ENCODE measurements at places on chromosomes 2 and 18.
A peak's percentile ranks its signal among the peaks of the same experiment; 100 is the strongest.

- DNase-seq, result no peak
Measured at GRCh38 chr18:60145776-60146175, 226.8 kb downstream of the MC4R start.

DNA sequence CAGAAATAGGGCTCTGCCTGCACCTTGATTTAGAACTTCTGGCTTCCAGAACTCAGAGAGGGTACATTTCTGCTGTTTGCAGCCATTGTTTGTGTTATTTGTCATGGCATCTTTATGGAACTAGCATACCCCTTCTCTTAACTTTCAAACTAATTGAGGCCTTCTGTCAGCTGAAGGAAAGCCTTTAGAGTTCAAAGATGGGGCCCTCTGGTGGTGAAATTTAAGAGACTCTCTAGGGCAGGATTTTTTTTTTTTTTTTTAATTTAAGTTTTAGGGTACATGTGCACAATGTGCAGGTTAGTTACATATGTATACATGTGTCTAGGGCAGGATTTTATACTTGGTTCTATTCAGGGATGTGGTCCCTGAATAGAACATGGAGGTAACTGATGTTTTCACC lies 260.6 kb upstream of the LINC00305 start:
- DNase-seq, result peak; percentile 17

GRCh38 chr18:23178661-23179081 lies 43.4 kb downstream of the CABLES1 start:
- no peak for DNase-seq

DNA sequence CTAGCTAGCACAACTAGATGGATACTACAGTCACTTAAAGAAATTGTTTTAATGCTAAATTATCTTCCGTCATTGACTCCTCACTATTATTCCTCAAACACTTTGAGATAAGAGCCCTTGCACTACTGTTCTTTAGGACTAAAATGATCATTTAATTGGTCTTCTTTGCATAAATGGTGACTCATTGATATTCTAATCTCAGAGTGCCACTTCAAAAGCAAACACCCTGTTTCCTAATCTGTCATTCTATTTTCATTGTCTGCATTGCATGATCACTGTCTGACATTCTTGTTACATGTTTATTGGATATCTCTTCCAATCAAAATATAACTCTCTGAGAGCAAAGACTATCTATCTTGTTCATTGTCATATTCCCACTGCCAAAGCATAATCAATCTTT lies 313.9 kb downstream of the EXOC6B start:
- DNase-seq, result no peak

DNA sequence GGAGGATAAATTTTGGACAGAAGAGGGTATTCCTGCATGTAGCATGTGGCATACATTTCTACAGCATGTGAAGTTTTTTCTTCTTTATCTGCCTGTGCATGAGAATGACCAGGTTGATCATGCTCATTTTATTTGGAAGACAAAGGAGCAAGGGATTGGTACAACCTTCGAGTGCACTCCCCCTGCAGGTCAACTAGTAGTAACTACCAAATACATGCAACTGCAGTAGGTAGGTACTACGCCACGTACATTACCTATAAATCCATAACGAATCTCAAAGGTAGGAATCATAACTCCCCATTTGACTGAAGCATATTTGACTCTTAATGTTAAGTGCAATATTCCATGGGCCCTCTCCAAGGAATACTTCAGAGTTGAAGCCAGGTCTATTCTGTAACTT lies 763.9 kb downstream of the TSN start:
- no peak for DNase-seq

GRCh38 chr2:239109928-239110545 lies 262.2 kb downstream of the TWIST2 start:
- DNase-seq, result no peak

DNA sequence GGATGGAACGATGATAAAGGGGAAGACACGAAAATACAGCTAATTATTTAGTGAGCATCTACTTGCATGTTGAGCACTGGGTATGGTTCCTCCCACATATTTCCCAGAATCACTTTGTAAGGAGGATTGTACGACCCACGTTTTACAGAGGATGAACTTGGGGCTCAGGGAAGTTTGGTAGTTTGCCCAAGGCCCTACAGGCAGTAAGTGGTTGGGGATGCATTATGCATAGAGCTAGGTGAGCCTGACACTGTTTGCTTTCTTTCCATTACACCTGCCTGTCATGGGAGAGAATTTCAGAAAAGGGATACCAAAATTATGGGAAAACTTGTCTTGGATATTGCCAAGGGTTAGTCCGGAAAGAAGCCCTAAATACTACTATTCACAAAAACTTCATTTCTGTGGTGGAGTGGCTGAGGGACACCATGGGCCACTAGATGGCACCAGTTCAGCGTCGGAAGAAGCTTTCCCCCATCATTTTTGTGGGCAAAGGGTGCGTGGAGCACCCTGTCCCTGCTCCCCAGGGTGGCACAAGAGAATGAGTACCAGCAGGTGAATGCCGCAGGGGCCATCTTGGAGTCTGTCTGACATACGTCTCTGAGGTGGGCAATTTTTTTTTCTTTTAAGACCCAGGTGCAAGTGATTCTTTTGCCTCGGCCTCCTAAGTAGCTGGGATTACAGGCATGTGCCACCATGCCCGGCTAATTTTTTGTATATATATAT lies 23.5 kb upstream of the C18orf32 start:
- DNase-seq, result no peak

DNA sequence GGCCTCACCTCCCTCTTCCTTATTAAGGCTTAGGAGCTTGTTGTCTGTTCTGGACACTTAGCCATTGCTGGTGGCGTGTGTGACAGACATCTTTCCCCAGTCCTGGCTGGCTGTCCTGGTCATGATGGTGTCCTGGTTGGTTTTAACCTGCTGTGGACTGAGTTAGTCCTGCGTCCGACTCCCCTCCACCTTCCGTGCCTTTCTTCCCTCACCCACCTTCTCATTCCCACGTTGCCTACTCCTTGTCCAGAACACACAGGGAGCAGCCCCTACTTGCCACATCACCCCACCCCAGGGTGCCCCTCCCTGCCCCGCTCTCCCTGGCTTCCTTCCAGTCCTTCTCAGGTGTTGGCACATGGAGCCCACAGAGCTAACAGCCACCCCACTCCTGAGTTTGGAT lies 9.5 kb downstream of the ANO7 start:
- DNase-seq, result no peak

- no peak for DNase-seq
Measured at GRCh38 chr18:33282709-33283333, 157.7 kb downstream of the CCDC178 start.

- no peak for DNase-seq
Measured at GRCh38 chr2:116513991-116514390, 1300.5 kb upstream of the DDX18 start.

DNA sequence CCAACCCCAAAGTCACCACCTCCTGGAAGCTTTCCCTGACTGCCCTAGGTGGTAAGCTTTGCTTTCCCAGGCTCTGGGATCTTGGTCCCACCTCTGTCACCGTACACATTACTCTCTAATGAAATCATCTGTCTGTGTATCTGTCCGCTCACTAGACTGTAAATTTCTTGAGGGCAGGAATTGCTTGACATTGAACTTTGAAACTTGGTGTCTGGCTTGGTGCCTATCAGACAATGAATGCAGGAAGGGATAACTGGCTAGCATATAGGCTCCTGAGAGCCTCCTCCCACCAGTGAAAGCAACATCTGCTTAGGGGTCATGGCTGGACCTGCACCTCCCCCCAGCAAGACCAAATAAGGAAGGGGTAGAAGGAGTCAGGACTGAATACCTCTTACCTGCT lies 155.7 kb downstream of the TNS1 start:
- DNase-seq, result no peak

DNA sequence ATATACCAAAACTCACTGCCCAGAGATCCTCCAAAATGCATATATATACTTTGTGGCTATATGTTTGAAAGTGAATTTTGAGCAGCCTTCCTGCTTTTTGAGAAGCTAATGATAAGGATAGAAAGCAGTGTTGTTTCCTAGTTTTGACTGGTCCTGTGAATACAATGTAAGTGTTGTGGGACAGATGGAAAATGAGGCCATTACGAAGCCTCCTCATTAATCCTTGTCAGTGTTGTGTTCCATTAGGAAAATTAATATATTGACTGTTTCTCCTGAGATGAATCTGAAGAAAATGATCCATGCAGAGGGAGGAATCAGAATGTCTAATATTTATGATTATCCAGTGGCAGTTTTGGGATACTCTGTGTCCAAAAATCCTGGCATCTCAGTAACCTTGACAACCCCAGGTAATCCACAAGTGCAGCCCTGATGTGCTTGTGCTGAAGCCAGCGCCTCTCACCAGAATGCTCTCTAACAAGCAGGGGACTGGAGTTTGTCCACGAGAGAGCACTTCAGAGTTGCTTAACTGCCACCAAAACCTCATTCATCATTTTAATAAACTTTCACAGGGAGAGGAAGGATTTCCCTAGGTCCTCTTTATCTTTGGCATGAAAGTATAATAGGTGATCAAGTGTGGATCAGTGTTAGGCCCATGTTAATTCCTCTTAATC lies 418.6 kb downstream of the CMPK2 start:
- no peak for DNase-seq

DNA sequence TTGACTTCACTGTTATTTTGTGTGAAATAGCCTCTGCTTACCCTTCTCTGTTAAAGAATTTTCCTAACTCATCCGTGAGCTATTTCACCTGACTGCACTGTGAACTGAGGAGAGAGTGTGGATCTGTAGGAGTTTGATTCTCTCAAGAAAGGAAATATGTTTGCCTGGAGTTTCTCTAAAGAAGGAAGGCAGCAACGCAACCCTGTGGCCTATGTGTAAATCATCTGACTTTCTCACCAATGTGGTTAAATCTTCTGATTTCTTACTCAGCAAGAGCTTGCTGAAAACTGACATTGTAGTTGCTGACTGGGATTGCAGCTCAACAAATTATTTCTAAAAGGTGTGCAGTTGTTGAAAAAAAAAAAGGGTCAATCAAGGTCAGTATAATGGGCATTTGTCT lies 153.9 kb upstream of the PELI1 start:
- no peak for DNase-seq

GRCh38 chr2:179344970-179345369 lies 80.3 kb upstream of the SESTD1 start:
- DNase-seq, result no peak

DNA sequence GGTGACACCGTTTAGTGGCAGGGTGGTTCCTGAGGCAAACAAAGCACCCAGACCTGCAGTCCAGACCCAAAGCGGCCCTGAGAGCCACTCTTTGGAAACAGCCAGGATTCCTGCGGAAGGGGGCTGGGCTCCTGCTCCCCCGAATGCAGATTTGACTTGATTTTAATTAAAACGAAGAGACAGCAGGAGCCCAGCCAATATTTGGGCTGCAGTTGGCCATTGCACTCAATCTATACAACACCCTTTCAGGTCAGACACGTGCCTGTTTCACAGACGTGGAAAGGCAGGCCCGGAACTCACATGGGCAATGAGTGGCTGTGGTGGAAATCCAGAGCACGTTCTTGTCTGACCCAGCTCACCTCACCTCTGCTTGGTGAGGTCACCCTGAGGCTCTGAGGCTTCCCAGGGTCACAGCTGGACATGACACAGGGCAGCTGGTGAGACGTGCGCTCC lies 122.4 kb downstream of the NDUFA10 start:
- no peak for DNase-seq

DNA sequence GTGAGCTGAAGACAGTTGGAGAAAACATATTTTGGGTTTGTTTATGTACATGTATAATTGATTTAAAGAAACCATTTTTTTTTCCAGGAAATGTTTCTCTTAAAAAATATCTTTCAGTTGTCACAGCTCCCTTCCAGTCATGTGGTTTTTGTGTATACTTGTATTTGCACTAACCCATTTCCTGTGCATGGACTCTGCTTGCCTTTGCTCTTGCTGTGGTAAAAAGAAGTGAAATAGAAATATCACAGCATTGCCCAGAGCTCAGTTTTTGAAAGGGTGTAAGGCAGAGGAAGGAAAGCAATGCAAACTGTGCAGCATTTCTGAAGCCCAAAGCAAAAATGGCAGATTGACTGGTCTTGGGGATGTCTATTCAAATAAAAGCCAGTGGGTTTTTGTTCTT lies 10.4 kb upstream of the DOCK10 start:
- no peak for DNase-seq

GRCh38 chr2:234991793-234992192 lies 40.0 kb downstream of the SH3BP4 start:
- DNase-seq, result no peak

DNA sequence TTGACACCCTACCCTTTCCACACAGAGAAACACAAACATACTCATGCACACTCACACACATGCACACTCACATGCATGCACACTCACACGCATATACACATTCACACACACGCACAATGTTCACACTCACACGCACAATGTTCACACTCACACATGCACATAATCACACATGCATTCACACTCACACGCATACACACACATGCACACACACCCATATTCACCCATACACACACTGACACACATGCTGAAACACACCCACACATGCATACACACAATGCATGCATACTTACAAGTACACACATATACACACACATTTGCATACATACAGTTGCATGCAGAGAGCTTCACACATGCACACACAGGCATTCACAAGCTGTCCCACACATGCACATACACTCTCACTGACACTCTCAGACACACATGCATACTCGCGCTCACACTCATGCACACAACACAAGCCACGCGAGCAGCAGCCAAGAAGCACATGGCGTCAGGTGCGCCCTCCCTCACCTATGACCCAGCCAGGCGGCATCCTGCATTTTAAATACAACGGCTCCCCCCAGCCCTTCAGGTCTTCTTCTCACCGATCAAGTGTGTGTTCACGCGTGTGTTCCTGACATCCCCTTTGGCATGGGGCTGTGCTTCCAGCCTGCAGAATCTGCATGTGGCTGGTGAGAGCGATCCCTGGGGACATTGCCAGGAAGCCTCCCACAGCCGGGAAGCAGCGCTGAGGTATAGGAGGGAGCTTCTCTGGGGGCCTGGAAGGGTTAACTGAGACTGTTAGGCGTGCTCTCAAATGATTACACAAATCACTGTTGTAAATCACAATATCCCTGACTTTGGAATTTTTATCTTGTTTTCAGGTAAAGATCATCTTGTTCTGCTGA lies 195.1 kb downstream of the RTP5 start:
- no peak for DNase-seq

- peak; percentile 54 for DNase-seq
Measured at GRCh38 chr2:158034198-158034866, 67.3 kb upstream of the UPP2 start.

DNA sequence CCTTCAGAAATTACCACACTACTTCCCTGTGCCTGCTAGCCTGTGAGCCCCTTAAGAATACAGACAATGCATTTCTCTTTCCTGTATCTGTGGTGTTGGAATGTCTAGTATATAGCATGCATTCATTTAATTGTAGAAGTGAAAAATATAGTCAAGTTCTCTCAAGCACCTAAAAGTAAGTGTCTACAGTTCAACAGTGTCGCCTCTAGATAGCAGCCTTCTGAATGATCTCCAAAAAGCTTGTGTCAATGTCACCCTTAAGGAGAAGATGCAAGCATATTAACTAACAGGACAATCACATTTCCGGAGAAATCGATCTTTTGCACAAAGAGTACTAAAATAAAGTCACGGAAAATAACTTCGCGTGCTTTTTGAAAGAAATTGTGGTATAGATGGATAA lies 27.5 kb upstream of the DSG3 start:
- DNase-seq, result no peak

GRCh38 chr2:204335451-204336058 lies 209.7 kb upstream of the PARD3B start:
- no peak for DNase-seq

- DNase-seq, result no peak
Measured at GRCh38 chr2:30282081-30282480, 50.7 kb downstream of the LBH start.
